Uterus (tissue), 4 donors: ENCODE measurements at places on chromosomes 4 and X. TPM values are rescaled to one million over a fixed set of nuclear protein-coding genes. Genes with fewer than 3 reads are reported as not detected.

- DNase-seq: no peak
Observed at GRCh38 chr4:48172651-48173050, 38.6 kb upstream of the TXK start.

KLF8 gene
- 36.8 TPM for total RNA-seq

GRCh38 chr4:179415037-179415846, 1973.0 kb upstream of the AGA start:
- no peak for DNase-seq

CRMP1 gene
- total RNA-seq: 2.9 TPM

RGN gene
- total RNA-seq: 0.59 TPM

- DNase-seq: peak; percentile 51
Observed at GRCh38 chr4:121736735-121737351, 28.1 kb downstream of the SMIM43 start.

DNA sequence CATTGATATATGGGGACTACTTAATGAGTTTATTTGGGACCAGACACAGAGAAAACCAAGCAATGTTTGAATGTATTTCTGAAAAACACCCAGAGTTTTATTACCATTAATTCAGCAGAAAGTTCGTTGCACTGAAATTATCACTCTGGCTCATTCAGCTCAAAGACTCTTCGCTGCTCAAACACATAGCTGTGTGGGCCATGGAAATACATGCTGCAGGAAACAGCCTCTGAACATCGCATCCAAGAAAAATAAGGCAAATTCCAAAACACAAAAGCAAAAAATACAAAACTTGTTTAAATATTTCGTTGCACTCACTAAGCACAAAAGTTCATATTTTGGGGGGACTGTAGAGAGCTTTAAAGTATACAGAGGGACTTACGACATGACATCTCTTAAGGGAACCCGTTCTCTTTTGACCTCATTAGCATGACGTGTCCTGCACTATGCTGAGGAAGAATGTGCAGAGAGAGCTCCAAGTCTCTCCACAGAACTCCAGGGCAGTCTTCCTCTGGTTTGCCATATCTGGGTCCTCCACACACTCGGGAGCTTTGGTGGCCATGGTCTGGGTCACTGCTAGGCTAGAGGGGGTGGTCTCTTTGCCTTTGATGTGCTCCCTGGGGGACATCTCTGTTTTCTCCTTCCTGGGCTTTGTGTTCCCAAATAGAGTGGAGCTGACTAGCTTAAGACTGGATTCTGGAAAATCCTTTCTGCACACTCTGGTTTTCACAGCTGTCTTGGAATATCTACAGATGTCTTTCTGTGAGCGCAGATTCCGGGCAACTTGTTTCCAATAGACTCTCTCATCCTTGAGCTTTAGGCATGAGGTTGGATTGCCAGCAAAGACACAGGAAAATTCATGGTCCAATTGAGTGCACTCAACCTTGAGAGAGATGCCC, 2.8 kb downstream of the FGFBP1 start:
- no peak for DNase-seq

GRCh38 chrX:20274121-20274520, 7.4 kb upstream of the RPS6KA3 start:
- DNase-seq: no peak

DNA sequence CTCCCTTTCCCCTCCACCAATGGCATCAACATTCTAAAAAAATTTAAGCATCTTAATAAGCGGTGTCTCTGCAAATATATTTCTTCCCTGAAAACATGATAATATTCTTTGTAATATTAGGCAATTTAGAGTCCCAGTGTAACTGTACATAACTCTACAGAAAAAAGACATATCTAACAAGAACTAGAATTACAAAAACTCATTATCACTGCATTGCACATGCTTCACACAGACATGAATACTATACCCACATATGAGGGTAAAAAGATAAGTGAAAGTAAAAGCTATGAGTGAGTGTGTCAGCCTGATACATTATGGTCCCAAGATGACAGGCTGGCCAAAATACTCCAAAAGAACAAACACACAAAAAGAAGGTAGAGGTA, 2.4 kb upstream of the FGB start:
- no peak for DNase-seq

MTMR8 gene
- total RNA-seq: 5.3 TPM

NAP1L2 gene
- total RNA-seq: 14.6 TPM

CT45A3 gene
- total RNA-seq: not detected

- DNase-seq: no peak
Observed at GRCh38 chr4:147674496-147674895, 9.5 kb downstream of the PRMT9 start.

- DNase-seq: no peak
Observed at GRCh38 chr4:48103483-48104139, 30.4 kb downstream of the TXK start.

GRCh38 chrX:39840581-39841093, 257.1 kb downstream of the BCOR start:
- no peak for DNase-seq

GRCh38 chr4:145153904-145154298, 26.5 kb downstream of the OTUD4 start:
- no peak for DNase-seq

DNA sequence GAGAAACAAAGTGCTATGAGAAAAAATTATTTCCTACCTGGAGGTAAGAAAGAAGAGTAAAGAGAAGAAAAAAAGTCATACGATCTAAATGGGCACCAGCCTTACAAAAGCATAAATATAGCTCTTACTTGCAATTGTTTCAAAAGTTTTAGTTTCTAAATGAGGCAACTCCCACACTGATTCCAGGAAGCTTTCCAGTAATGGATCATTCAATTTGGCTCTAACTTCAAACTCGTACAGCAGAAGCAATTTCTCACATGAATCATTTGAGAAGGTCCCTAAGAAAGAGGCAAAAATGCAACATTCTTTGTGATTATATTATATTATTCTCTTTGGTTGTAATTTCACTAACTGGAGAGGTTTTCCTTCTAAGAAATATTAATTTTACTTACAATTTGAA, 109.9 kb downstream of the DLG3 start:
- DNase-seq: no peak

DNA sequence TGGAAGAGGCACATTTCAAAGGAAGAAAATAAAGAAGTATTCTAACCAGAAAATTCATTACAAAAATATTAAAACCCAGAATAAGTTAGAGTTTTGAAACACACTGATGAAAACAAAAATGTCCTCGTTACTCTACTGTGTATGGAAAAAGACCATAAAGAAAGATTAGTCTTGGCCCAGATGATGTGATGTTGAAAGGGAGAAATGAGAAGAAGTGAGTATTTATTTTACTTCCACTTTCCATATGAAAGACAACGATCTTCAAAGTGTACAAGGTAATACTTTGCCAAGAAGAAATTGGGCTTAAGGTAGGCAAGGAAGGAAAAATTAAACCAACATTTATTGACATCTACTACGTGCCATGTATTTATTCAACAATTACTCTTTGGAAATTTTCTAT, 48.6 kb upstream of the EMCN start:
- no peak for DNase-seq

DNA sequence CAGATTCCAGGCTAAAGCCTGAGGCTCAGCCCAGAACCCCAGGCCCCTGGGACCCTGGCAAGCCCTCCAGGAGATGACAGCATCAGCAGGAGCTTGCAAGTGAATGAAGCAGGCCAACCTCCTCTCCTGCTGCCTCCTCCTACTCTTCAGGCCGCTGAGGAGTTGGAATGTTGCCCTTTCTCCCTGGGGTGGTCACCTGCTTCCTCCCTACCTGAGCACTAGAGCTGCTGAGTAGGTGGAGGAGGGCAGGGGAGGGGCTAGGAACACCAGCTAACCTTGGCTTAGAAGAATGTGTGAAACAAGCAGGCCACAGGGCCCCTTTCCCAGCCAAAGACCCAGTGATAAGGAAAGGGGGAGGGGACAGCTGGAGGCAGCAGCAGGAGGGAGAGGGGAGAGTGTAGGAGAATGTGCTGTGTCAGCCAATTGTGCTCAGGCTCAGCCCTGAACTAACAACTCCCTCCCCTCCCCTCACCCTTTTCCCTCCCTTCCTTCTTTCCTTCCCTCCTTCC, 58.0 kb downstream of the PJA1 start:
- DNase-seq: peak; percentile 44

- DNase-seq: no peak
Observed at GRCh38 chr4:59818656-59819055, 1381.5 kb upstream of the ADGRL3 start.

DNA sequence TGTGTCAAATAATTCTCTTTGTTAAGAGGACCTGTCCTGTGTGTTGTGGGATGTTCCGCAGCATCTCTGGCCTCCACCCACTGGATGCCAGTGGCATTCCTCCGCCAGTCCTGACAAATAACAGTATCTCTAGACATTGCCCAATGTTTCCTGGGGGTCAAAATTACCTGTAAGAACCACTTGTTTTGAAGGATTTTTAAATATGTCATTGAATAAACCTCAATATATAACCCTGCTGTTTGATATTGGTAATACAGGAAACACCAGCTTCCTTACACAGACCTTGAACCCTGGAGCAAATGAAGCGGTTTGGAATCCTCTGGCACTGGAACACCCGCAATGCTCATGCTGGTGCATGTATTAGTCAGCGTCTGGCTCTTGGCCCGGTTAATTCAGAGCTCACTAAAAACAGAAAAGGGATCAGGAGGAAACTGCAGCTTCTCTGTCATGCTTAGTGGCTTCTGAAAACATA, 101.3 kb downstream of the TBL1X start:
- DNase-seq: peak; percentile 67

IGBP1 gene
- total RNA-seq: 90.4 TPM

GRCh38 chrX:20265221-20265725, 1.4 kb downstream of the RPS6KA3 start:
- peak; percentile 72 for DNase-seq

DNA sequence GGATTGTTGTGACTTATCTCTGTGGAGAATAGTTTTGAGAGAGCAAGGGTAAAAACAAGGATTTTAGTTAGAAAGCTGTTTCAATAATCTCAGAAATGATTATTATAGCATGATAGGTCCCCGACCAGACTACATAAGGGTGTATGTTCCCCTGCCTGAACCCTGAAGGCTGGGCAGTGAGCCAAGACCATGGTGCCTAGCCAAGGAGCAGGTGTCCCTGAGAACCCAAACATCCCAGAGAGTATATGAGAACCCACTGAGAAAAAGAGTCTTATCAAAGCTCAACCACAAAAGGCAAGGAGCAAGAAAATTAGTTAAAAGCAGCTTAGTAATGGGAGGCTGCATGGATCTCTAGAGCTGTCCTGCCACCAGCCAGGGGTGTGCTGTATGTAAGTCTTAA, 94.9 kb upstream of the UNC5C start:
- DNase-seq: no peak

PAGE2B gene
- total RNA-seq: not detected

- no peak for DNase-seq
Observed at GRCh38 chr4:107027379-107027778, 8.7 kb downstream of the DKK2 start.

- DNase-seq: peak; percentile 49
Observed at GRCh38 chr4:139735381-139736273, 70.0 kb downstream of the MGST2 start.

- DNase-seq: no peak
Observed at GRCh38 chr4:149465955-149466354, 349.7 kb downstream of the IQCM start.

ARHGEF38 gene
- total RNA-seq: 0.26 TPM

GRCh38 chr4:67328393-67328792, 216.9 kb downstream of the CENPC start:
- no peak for DNase-seq

DNA sequence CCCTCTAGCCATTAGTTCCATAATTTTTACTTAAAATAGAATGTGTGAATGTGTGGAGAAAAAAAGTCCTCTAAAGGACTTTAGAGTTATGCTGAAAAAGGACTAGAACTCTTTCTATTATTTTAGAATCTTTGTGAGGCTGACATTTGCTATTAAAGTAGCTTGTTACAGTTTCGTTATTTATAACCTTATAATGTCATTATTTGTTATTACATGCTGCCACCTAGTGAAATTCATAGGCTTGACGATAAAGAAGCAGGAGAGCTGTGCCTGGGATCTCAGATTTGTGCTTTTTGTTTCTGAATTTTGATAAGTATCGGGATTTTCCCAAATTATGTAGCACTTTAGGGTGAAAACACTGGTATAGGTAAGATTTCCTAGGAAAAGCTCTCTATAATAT, 38.5 kb upstream of the TAPT1 start:
- DNase-seq: no peak

TMEM31 gene
- not detected for total RNA-seq

DNA sequence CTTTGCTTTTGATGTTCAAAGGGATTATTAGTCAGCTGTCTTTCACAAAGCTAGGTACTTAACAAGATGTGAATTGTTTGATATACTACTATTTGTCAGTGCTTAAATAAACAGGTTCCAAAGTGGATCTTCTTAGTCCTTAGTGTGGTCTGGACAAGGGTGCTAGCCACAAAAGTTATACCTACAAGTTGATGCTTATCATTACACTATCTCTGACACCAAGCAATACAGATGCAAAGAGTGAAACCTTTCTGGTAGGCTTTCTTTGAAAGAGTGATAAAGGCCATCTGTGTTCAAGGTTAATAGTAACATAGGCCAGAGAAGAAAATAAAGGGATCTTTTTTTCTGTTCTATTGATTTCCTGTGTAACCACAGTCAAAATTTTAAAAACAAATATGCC, 12.2 kb upstream of the RBPJ start:
- no peak for DNase-seq

DNA sequence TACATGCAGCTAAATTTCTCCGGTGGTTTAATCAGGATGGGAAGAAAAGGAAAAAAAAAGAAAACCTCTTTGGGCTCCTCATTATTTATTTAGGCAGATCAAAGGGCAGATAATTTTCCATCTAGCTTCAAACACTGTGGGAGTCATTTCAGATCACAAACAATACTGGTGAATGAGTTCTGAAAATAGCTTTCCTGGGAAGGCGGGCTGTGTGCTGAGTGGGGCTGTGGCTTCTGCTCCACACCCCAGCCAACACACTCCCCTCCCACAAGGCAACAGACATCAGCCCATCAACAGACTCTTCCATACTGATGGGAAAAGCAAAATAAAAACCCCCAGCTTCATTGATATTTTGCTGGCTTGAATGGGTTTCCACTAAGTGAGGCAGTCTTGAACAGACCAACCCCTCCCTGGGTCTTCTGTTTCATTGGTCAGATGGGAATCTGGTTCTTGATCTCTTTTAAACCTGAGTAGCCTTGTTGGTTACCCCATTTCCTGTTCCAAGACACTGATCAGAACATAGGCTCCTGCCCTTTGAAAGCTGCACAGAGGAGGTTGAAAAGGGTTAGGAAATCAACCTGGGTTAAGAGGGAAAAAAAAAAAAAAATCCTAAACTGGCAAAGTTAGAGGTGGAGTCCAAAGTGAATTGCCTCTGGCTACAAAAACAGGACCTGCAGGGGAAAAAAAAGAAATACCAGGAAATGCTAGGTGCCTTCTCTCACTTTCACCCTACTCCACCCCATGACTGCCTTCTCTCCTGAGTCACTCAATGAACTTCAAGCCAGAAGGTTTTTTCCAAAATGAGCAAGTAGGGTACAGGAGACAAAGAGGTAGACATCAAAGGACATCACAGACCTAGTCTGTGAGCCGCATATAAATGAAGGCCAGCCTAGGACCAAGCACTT, 20.0 kb downstream of the AMOT start:
- DNase-seq: no peak

S100G gene
- total RNA-seq: not detected

TREX2 gene
- 2.9 TPM for total RNA-seq

GRCh38 chr4:40183615-40184411, 13.0 kb upstream of the RHOH start:
- DNase-seq: no peak

SATL1 gene
- total RNA-seq: not detected

GRCh38 chr4:41095973-41096372, 118.4 kb downstream of the APBB2 start:
- no peak for DNase-seq

F8A3 gene
- 0.59 TPM for total RNA-seq

- DNase-seq: no peak
Observed at GRCh38 chr4:20462426-20463175, 210.9 kb downstream of the SLIT2 start.

SOD3 gene
- 34.4 TPM for total RNA-seq

ZNF185 gene
- 3.2 TPM for total RNA-seq
